Activated naive CD4-positive, alpha-beta T cell treated with Interleukin-2 at 50 U/mL for 16 hours (primary cell): ENCODE measurements at places on chromosomes 13 and 19.

GRCh38 chr19:7373862-7374261, 25.1 kb downstream of the ARHGEF18 start:
- no peak for DNase-seq

DNA sequence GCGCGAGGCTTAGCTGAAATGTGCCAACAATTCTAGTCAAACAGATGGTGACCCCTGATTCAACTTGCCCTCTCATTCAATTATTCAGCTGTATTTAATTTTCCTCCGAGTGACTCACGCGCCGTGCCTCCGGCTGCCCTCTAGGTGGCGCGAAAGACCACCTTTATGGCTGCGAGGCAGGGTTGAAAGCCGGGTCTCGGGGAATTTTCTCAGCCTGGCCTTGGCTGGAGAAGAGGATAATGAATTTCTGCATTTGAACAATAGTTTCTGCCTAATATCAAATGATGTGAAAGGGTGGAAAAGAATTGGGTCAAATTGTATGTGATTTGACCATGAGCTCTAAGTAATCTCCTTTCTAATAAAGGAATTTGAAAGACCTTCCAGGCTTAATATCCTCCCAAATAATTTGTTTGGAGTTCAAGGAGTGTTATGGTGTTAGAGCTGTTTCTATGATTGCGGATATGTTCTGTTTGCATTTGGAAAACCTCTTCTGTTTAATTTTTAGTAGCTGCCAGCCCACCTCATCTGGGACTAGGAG, 310.9 kb downstream of the ZNF536 start:
- peak; percentile 50 for DNase-seq

- no peak for DNase-seq
These were observed 15.9 kb downstream of the OPA3 start for GRCh38 chr19:45568732-45569131.

- no peak for DNase-seq
These were observed 223.6 kb downstream of the RGCC start for GRCh38 chr13:41680900-41681299.

DNA sequence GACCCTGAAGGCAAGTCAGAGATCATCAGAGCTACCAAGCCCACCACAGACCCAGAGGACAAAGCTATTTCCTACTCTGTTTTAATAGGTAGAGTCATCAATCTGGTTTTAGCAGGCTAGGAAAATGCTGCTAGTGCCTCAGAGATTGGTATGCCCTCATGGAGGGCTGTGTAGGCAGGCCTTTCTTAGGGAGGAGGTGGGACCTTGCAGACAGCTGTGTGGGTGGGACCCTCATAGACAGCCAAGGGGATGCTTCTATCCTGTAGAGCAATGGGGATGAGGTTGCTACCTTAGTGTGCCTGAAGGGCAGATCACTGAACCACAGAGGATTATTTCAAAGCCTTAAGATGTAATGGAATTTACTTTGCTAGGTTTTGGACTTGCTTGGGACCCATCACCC, 534.9 kb upstream of the KLF12 start:
- no peak for DNase-seq

- DNase-seq = no peak
These were observed 219.0 kb downstream of the KATNAL1 start for GRCh38 chr13:30088312-30088855.

GRCh38 chr19:18503971-18504885, 17.6 kb downstream of the ELL start:
- no peak for DNase-seq

GRCh38 chr13:31756346-31756745, 17.0 kb downstream of the RXFP2 start:
- DNase-seq = no peak

GRCh38 chr13:22061371-22061805, 390.5 kb downstream of the FGF9 start:
- peak; percentile 83 for DNase-seq

DNA sequence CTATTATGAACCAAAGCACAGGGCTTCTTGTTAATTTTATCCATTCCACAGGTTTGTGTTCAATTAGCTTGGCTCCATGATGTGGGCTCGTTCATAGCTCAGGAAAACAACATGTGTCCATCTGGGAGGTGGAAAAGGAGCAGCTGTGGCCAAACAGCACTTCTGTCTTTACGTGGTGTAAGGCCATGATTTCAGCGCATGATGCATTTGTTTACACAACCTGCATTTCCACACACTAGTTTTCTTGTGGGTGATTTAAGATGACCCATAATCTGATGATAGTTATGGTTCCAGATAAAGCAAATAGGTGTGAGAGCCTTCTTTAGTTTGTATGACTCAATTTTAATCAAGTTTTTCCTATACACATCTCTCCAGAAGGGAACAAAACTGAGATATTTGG, 101.7 kb downstream of the TNFRSF19 start:
- no peak for DNase-seq

- peak; percentile 59 for DNase-seq
These were observed at the start of gene IL12RB1 for GRCh38 chr19:18086590-18087138. IL12RB1 (minus strand) TSS chr19:18086934; CDS start chr19:18086823, 111 bp downstream.

DNA sequence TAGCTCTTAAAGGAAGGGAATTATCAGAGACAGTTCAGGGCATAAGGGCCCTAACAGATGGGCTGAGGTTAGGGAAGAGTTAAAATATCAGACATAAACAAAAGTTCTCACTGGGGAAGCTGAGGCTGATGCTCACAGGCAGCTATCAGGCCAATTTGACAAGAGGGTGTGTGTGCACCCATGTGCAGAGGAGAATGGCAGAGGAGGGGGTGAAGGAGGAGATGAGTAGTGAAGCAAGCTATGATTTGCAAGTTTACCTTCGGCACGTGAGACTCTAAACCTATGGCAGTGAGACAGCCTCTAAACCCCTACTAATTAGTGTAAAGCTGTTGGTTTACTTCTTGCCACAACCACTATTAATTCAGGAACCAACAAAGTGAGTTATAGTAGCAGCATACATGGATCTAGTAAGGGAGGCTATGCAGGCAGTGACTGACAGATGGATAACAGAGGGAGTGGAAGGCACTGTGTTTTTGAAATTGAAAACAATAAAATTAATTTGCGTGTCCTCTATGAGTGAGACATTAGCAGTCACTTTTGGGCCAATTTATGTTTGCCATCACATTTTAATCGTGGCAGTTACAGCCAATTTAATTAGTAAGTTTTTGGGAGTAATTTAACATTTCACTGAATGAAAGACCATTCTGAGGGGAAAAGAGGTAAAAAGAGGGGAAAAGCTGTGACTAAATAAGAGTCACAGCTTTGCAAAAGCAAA, 99.6 kb upstream of the HTR2A start:
- no peak for DNase-seq

- no peak for DNase-seq
These were observed 6.3 kb upstream of the WTIP start for GRCh38 chr19:34475026-34475974.

GRCh38 chr19:49186108-49186507, 28.5 kb downstream of the TRPM4 start:
- DNase-seq = no peak

GRCh38 chr13:45068036-45069001, 52.0 kb upstream of the GTF2F2 start:
- no peak for DNase-seq

- DNase-seq = no peak
These were observed 5.9 kb upstream of the GDF15 start for GRCh38 chr19:18379803-18380747.

GRCh38 chr13:28426381-28426780, 68.5 kb downstream of the FLT1 start:
- no peak for DNase-seq

DNA sequence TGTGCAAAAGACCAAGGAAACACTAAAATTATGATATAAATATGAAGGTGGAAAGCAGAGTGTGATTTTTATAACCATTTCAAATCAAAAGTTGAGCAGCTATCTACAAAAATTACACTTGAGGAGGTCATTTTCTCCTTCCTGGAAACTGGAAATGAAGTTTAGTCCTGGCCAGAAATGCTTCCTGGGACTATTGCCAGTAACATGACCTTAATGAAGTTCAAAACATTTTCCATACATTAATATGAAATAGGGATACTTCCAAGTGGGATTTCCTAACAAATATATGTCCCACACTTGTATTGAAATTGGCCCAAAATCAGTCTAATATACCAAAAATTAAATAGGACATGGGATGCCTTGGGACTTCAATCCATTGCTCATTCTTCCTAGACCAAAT, 1556.8 kb upstream of the MIR17HG start:
- no peak for DNase-seq

DNA sequence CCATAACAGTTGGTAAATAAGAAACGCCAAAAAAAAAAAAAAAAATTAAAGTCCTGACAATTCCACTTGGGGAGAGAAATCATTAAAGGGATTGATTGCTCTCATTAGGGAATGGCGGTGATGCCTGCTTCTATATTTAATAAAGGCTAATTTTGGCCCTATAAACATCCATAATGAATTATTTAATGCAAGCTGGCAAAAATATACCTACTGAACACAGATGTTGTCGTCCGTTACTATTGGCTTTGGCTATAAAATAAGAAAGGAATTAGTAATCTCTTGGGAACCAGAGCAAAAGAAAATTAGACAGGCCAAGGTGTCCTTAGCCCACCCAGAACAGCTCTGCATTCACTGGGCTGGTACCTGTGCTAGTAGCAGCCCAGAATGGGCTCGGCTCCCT, 717.3 kb downstream of the DIAPH3 start:
- DNase-seq = no peak

GRCh38 chr19:39830847-39831246, 3.1 kb downstream of the DYRK1B start:
- DNase-seq = no peak
